IMR-90 (cell line): ENCODE measurements at places on chromosomes 5 and 9. TPM values are rescaled to one million over a fixed set of nuclear protein-coding genes. Genes with fewer than 3 reads are reported as not detected.

Gene TNFSF8
- total RNA-seq, result not detected in 2 replicates

Gene HACD4
- 2.2 and 2.8 TPM in 2 replicates for total RNA-seq

Gene NIM1K
- total RNA-seq, result 0.54 and 0.56 TPM in 2 replicates

Gene PRR7
- total RNA-seq, result 1.1 TPM in 2 replicates

Gene F2RL1
- total RNA-seq, result 9.4 and 12.4 TPM in 2 replicates
